ENCODE measurements at places on chromosomes 11 and 22.

- no peak for DNase-seq
These were observed 36.6 kb upstream of the CREB3L1 start for GRCh38 chr11:46240861-46241260.

- DNase-seq: no peak
These were observed 40.2 kb upstream of the CCDC188 start for GRCh38 chr22:20191000-20191515.

GRCh38 chr11:86117001-86117711 is 48.3 kb upstream of the PICALM start:
- DNase-seq: no peak

- no peak for DNase-seq
These were observed 12.6 kb downstream of the WNT7B start for GRCh38 chr22:45964372-45964771.
